ENCODE measurements at places on chromosomes 2 and 18. TPM values are rescaled to one million over a fixed set of nuclear protein-coding genes. Genes with fewer than 3 reads are reported as not detected.

The CNGA3 gene
- total RNA-seq: not detected

- peak; percentile 50 for DNase-seq
Measured at GRCh38 chr18:73848656-73849055, 299.0 kb downstream of the FBXO15 start.

DNA sequence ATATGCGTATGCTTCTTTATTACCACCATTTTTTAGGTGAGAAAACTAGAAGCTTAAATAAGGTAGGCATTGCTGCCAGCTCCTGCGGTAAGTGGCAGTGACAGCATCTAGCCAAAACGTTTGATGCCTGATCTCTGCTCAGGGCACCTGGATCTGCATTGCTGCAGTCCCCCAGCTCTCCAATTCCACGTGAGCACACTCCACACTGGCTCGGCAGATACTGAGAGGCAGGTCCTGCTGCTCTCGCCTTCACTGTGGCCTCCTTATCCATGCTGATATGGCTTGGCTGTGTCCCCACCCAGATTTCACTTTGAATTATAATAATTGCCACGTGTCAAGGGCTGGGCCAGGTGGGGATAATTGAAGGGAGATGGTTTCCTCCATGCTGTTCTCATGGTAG is 160.9 kb downstream of the CTIF start:
- no peak for DNase-seq

DNA sequence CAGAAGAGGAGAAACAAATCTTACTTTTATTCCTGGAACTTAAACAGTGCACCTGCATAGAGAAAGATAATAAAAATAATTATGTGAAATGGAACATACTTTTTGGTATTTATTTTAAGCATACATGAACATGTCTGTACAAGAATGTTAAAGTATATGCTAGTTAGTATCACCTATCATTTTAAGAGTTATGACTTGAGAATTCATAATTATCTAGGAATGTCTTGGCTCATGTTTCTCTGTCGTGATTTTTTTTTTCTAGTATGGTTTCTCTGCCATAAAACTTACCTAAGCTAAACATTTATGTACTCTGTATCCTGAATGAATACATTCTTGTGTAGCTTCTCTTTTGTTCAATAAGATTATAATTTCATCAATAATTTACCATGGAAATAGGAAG is 4.2 kb downstream of the SERPINB7 start:
- no peak for DNase-seq

DNA sequence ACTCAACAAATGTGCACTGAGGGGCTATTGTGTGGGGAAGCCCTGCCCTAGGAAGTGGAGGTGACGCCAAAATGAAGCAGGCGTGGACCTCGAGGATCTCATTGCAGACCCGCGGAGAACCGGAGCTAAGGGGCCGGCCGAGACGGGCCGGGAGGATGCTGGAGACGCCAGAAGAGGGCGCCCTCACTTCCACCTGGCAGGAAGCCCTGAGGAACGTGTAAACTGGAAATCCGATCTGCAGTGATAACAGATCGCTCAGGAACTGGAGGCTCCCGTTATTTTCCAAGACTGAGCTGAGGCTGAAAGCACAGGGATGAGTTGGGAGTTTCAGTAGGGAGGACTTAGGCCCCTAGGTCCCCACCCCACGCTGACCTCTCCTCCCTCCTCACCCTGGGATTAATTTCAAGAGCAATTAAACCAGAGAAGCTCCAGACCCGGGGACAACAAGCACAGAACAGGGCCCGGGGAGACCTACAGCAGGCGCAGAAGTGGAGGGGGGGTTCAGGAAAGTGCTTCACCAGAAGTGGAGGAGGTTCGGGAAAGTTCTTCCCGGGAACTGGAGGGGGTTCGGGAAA is 7.7 kb upstream of the COL6A3 start:
- peak; percentile 94 for DNase-seq

GRCh38 chr18:27400001-27400400 is 214.9 kb upstream of the CHST9 start:
- no peak for DNase-seq

Data from fibroblast of villous mesenchyme (primary cell).